ENCODE measurements at places on chromosomes 16 and 17.

- no peak for DNase-seq
Measured at GRCh38 chr16:21150375-21151001, at the start of gene DNAH3. Gene DNAH3, minus strand, starts transcription at chr16:21150846. Its CDS starts 527 bp downstream, at chr16:21150319.

GRCh38 chr16:57128771-57129389 lies 36.5 kb downstream of the CPNE2 start:
- DNase-seq = no peak

- no peak for DNase-seq
Measured at GRCh38 chr16:84155771-84156170, 10.7 kb downstream of the DNAAF1 start.

- no peak for DNase-seq
Measured at GRCh38 chr17:57773557-57773956, 28.5 kb upstream of the CCDC182 start.

GRCh38 chr16:1331712-1332617 lies 1.5 kb upstream of the BAIAP3 start:
- peak; percentile 85 for DNase-seq

DNA sequence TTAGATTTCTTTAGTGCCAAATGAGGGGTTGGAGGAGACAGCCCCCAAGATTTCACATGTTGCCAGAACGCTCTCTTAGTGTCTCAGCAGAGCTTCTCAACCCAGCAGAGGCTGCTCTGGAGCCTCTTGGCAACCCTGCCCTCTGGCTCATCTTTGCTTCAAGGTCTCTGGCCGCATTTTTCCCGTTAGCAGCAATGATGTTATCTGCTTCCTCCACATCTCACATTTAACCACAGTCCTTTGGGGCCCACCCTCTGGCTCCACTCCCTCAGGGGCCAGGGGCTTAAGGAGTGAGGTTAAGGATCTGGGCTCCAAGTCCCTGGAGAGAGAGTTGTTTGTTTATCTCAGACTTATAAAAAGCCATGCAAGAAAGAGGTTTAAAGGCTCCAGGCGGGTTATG lies 3.3 kb upstream of the XYLT1 start:
- no peak for DNase-seq

GRCh38 chr17:52181782-52182181 lies 23.3 kb upstream of the CA10 start:
- peak; percentile 32 for DNase-seq

GRCh38 chr16:67710607-67711006 lies 8.5 kb downstream of the GFOD2 start:
- DNase-seq = no peak

DNA sequence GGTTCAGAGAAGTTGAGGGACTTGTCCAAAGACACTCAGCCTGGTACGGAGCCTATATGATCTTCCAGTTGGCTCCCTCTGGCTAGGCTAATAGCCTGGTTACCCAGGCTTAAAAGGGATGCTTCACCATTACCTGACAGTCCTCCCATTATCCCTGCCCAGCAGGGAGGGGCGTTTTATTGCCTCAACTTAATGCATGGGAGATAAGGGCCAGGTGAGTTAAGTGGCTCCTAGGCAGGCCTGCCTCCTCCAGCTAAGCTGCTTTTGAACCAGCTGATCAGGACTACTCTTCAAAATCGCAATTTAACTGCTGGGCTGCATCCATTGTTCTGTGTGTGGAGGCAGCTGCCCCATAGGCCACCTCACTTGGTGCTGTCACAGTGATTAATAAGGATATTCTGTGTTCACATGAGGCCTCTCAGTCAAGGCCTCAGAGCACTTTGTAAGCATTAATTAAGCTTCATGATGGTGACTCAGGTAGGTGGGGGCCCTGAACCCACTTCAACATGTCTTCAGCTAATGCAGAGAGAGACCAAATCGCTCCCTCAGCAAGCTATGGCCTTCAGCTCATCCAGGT lies 27.9 kb downstream of the SMPD3 start:
- DNase-seq = no peak

- DNase-seq = no peak
Measured at GRCh38 chr17:66620528-66620927, 214.4 kb upstream of the CACNG5 start.

DNA sequence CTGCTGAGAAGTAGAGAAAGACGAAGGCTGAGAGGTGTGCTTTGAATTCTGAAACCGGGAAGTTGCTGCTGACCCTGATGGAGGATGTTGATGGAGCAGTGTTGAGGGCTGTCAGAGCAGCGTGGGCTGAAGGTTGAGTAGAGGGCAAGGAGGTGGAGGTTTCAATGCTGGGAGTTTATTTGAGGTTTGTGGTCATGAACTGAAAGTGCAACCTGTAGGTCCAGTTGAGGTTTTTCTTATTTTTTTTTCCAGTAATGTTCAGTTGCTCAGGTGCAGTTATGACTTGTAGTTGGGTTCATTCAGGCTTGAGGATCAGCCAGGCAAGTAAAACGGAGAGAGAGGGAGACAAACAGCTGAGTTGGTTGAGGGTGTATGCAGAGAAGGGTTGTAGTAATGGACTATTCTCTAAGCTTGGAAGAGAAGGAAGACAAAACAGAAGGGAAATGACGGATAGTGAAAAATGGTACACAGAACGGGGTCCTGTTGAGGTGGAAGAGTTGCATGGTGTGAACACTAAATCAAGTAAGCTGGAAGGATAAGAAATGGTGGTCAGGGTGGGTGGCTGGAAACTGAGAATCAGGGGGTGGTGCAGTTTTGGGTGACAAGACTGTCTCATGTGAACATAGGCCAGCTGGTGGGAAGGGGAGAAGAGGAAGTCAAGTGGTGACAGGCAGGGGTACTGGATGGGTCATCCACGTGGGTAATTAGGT lies 8.7 kb upstream of the UBE2G1 start:
- no peak for DNase-seq

GRCh38 chr17:2700030-2700490 lies 11.5 kb downstream of the CLUH start:
- no peak for DNase-seq

- peak; percentile 58 for DNase-seq
Measured at GRCh38 chr16:74999609-75000480, 1.0 kb downstream of the ZNRF1 start.

DNA sequence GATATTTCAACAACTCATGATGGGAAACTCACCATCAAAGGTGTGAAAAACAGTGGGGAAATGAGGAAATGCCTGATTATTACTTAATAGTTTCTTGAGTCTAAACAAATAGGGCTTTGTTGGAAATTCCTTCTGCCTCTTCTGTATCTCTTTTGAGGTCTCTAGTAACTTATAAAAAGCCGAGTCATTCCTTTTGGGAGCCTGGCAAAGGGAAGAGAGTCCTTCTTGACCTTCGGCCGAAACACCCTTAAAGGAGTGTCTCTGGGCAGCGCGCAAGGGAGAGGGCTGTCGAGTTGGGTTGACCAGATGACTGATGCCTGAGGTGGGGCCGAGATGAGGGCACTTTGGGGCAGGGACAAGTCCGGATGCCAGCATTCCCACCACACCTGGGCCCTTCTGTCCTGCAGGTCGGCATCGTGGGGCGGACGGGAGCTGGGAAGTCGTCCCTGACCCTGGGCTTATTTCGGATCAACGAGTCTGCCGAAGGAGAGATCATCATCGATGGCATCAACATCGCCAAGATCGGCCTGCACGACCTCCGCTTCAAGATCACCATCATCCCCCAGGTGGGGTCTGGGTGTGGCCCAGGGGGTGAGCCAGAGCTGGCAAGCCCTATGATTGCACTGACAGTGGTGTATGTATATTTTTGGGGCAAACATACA lies 89.2 kb downstream of the ABCC6 start:
- no peak for DNase-seq

- peak; percentile 33 for DNase-seq
Measured at GRCh38 chr16:81863630-81864352, 84.7 kb downstream of the PLCG2 start.

Measured in neural progenitor cell (in vitro differentiated cells).